Stimulated activated CD4-positive, alpha-beta T cell treated with anti-CD3 and anti-CD28 coated beads, Interleukin-15, amount 100 ng/mL, for 1 hour (primary cell): ENCODE measurements at places on chromosomes 2 and 18.
A peak's percentile ranks its signal among the peaks of the same experiment; 100 is the strongest.

DNA sequence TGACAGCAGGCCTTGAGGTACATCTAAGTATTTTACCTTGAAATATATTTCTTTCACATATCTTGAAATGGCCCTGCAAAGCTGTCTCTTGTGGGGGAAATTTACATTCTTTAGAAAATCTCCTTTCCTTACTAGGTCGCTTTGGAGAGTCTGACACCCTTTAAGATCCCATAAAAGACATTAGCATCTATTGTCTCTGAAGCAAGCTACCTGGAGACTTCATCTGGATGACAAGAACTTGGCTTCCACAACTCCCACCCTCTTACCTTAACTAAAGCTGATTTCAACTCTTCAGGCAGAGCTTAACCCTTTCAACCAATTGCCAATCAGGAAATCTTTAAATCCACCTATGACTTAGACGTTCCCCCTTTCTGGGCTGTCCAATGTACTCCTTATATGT lies 219.3 kb downstream of the PIEZO2 start:
- no peak for DNase-seq

- no peak for DNase-seq
Measured at GRCh38 chr18:7329016-7329415, 98.1 kb downstream of the LRRC30 start.

GRCh38 chr2:100862081-100862480 lies 42.1 kb downstream of the NPAS2 start:
- no peak for DNase-seq

DNA sequence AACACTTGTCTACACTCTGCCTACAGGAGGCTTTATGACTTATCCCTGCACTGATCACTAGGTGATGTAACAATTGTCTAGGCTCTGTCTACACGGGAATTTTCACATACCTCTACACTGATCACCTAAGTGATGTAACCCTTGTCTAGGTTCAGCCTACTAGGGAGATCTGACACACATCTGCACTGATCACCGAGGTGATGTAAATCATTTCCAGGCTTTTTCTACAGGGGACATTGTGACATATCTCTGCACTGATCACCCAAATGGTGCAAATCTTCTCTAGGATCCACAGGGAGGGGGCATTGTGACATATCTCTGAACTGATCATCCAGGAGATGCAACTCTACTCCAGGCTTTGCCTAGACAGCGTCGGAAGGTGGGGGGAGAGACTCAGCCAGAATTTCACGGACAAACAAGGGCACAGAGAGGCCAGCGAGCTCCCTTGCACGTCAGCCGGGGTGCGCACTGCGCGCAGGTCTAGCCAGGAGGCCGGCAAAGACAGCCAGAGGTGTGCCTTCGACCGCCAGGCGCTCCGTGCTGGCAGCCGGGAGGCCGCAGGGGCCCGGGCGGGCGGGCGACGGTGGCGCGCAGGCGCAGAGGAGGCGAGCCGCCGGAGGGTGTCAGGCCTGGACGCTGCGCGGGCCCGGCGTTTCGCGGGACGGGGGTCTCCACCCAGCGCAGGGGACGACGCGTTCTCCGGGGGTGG lies 46.9 kb upstream of the USP14 start:
- peak; percentile 56 for DNase-seq

GRCh38 chr2:219460424-219460926 lies 25.8 kb downstream of the SPEG start:
- no peak for DNase-seq

GRCh38 chr2:231036131-231036530 lies 1.2 kb upstream of the C2orf72 start:
- no peak for DNase-seq

GRCh38 chr2:36708041-36708741 lies 11.7 kb downstream of the VIT start:
- DNase-seq = no peak

- DNase-seq = no peak
Measured at GRCh38 chr2:10139536-10139935, 17.0 kb downstream of the RRM2 start.

- DNase-seq = no peak
Measured at GRCh38 chr2:119428488-119429224, 3.0 kb upstream of the TMEM37 start.

DNA sequence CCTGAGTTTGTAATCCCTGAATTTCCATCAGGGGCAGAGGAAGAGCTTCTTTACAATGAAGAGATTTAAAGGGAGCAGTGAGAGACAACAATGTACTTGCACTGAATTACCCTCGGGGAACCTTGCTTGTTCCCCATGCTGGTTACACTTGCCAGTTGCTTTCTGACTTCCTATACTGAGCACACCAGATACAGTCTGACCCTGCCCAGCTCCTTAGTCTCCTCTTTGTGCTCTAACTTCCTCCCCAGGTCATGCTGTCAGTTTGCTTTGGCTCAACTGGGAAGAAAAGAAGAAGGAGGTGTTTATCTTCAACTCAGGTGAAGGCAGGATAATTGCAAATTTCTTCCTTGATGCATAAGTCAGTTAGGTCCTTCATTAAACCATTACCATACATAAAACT lies 658.4 kb downstream of the NYAP2 start:
- no peak for DNase-seq

DNA sequence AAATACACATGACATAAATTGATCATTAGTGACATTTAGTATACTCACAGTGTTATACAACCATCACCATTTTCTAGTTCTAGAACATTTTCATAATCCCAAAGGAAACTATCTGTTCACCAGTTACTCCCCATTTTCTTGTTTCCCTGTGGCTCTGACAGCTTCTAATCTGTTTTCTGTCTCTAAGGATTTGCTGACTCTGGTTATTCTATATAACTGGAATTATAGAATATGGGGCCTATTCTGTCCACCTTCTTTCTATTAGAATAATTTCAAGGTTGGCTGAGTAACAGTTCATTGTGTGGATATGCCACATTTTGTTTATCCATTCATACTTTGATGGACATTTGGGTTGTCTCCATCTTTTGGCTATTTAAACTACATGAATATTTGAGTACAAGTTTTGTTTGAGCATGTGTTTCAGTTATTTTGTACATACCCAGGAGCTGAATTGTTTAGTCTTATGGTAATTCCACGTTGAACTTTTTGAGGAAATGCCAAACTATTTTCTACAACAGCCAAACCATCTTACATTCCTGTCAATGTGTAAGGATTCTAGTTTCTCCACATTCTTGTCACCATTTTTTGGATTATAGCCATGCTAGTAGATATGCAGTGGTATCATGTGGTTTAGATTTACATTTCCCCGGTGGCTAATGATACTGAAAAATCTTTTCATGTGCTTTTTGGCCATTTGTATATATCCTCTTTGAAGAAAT lies 20.5 kb downstream of the KIAA1328 start:
- DNase-seq = no peak

- no peak for DNase-seq
Measured at GRCh38 chr2:174985614-174986013, 19.6 kb downstream of the CHN1 start.

DNA sequence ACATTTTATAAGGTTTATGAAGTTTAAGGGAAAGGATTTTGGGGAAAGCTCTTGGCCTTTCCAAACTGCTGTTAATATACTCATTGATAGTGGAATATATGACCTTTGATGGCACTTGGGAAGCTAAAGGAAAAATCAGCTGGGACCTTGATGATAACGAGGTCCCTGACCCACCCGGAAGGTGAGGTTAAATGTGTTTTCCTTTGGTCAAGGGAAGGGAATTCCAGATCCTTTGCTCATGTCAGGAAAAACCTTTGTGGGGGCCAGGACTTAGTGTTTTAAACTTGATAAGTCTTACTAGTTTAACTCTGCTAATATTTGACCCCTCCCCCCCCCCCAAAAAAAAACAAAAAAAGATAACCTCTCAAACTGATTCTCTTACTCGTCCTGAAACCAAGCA lies 50.7 kb downstream of the CRIM1 start:
- DNase-seq = no peak

DNA sequence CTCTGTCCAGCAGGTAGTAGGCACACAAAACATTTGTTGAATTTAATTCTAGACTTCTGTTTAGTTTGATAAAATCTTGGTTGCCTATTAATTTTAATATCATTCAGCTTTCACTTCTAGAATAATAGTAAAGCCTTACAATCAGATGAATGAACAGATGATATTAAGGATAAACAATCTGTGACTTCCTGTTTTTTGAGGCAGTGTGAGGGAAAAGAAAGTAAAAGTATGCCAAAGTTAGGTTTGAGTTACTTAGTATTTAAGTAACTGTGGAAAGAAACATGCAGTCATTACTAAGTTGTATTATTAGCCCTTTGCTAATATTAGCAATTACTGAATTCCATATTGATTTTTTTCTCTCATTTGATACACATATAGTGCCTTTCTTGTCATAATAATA lies 31.5 kb downstream of the EPB41L5 start:
- DNase-seq = no peak

- no peak for DNase-seq
Measured at GRCh38 chr2:112168422-112169124, 30.4 kb downstream of the FBLN7 start.

DNA sequence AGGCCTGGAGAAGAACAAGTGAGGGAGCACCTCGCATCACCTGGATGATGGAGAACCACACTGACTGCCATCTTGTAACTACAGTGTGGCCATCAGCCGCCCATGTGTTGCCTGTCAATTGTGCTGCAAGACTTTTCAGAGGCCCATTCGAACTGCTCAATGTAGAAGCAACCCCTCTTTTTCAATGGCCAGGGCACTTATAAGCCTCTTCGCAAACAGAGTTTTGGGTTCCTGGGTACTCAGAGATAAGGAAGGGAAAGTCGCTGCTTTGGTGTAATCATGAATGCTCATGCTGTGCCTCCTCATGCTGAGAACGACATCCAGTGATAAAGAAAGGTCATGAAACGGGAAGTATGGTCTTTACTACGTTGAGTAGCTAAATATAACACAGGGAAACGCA lies 143.9 kb upstream of the SLC39A10 start:
- no peak for DNase-seq

- DNase-seq = no peak
Measured at GRCh38 chr2:133591164-133591563, 22.9 kb upstream of the NCKAP5 start.

DNA sequence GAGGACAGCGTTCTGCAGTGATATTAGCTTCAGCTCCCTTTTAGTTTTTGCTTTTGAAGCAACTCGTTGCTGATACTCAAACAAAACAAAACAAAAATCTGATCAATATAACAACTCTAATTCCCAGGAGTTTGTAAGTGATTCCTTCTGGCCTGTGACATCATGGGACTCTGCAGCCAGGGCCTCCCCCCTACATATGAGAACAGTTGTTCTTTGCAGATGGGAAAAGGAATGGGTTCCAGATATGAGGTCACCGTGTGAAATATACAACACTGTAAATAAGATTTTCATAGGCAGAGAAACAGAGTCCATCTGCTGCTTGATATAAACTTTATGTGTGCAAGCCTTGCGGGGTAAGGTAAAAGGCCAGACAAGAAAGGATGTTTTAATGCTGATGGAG lies 56.7 kb downstream of the DIS3L2 start:
- DNase-seq = no peak

DNA sequence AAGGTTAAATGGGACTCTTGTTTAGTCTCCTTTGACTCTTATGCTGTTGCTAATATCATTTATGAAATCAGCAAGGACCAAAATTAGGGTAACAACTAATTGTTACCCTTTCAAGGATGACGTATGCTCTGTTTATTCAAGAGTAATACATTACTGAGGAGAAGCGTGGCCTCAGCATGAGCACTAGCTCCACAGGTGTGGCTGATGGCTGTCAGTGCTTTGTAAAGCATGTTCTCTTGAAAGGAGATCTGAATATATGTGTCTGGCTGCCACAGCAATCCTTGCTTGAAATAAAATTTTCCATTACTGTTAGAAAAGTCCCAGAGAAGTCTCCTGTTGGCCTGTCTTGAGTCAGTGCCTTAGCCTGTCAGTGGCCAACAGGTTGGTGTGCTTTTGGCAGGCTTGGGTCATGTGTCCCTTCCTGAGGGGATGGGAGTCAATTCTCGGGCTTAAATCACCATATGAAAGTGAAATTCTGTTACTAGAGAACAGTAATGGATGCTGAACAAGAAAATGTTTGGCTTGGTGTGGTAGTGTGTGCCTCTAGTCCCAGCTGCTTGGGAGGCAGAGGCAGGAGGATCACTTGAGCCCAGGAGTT lies 32.7 kb downstream of the ABI2 start:
- DNase-seq = no peak

DNA sequence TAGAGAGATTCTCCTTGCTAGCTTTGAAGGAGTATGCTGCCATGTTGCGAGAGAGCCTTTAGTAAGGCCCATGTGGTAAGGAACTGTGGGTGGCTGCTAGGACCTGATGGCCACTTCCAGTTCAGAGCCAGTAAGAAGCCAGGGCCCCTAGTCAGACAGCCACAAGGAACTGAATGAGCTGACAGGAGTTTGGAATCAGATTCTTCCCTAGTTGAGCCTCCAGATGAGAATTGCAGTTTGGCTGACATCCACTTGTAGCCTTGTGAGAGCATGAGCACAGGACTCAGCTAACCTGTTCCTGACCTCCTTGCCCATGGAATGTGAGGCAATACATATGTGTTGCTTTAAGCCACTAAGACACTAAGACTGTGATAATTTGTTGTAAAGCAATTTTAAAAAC lies 1.2 kb upstream of the WDR7 start:
- no peak for DNase-seq

DNA sequence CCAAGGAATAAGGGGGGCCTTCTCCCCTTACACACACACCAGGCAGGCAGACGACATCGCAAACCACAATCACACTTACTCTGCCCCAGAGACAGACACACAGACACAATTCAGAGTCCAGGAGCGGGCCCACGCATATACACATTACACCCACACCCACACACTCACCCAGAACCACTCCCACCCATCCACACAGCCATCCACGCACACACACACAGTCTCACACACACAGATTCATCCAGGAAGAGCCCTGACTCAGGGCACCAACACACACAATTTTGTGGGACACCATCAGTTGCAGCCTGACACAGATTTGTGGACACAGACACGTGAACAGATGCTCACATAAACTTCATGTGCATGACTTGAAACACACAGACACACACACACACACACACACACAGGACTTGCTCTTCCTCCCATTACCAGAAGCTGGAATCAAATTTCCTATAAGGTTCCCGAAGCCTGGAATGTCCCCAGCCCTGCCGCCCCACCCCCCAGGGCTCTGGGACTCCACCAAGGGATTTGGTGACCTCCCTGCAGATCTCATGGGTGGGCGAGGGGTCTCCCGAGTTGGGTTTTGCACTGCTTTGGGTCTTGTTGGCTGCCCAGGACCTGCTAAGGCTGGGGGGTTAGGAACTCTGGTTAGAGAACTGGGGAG lies 23.5 kb downstream of the TNS1 start:
- no peak for DNase-seq

DNA sequence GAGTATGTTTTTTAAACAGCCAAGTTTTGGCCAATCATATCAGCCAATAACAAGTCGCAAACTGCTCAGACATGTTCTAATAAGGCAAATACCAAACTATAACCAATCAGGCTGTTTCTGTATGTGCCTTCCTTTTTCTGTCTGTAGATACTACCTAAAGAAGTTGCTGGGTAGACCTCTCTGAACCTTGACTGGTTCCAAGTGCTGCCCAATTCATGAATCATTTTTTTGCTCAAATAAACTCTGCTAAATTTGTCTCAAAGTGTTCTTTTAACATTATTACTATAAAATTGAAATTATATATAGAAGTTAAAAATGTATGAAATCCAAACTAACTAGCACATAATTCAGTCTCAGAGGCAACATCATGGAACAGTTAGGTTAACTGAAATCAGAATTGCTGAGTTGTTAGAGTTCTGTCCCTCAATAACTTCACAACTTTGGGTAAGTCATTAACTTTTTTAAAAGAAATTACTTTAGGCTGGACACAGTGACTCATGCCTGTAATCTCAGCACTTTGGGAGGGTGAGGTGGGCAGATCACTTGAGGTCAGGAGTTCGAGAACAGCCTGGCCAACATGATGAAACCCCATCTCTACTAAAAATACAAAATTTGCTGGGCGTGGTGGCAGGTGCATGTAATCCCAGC lies 4.9 kb upstream of the TTC21B start:
- DNase-seq = no peak
